ENCODE measurements at places on chromosomes 2 and 18.

DNA sequence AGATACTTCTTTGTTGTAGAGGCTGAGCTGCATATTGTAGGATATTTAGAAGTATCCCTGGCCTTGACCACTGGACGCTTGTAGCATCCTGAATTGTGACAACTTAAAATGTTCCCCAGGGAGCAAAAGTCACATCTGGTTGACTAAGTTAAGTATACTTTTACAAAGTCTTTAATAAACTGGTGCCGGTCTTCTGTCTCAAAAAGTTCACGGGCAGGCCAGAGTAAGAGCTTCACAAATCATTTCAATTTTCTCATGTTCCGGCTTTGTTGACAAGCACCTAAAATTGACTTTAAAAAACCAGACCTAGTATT is 18.4 kb downstream of the ATP8B1 start:
- DNase-seq, result no peak

- no peak for DNase-seq
Observed at GRCh38 chr2:219035942-219036341, 5.4 kb downstream of the CFAP65 start.

GRCh38 chr18:58276789-58277739 is 233.0 kb downstream of the NEDD4L start:
- DNase-seq, result no peak

- no peak for DNase-seq
Observed at GRCh38 chr2:241014764-241015163, 16.3 kb downstream of the SNED1 start.

GRCh38 chr2:27042159-27042661 is 9.3 kb upstream of the AGBL5 start:
- no peak for DNase-seq

- DNase-seq, result no peak
Observed at GRCh38 chr18:40017021-40017420, 1938.0 kb upstream of the PIK3C3 start.

DNA sequence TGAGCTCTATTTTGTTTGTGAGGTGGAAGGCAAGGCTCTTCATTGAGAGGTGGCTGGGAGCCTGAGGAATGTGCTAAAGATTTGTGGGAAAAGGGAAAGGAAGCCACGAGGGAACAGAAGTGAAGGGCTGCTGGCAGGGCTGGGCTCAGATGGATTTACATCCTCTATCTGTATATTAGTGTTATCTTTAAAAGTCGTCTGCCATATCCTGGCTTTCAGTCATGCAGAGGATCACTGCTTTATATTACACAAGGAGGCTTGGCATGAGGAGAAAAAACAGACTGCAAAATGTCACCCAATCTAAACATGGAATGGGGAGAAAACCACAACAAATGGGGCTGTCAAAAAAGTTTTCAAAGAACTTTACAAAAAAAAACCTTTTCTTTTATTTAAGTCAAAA is 434.4 kb downstream of the HRH4 start:
- no peak for DNase-seq

DNA sequence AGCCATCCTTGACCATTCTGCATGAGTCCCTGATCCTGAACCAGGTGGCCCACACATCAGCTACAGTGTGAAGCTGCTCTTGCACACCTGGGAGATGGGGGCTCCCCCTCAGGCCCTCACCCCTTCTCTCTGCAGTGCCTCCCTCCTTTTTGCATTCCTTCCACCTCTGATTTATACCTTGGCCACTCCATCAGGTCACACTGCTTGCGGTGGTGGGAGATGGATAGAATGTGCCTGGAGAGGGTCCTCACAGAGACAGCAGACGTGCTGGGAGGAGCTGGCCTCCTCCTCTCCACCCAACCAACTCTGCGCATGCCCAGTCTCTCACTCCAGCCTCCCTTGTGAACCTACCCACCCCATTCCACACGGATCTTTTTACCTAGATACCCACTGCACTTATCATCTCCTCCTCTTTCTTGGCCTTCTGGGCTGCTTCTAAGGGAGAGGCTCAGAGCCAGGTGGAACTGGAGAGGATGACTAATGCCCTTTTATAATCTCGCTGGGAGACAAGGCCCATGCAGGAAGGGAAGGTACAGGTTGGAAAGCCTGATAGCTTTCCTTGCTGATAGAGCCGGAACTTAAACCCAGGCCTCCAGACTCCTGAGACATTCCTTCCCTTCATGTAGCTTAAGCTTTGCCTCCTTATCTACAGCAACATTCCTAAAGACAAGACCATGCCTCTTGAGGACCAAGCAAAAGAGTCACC is 205.1 kb downstream of the ZBTB7C start:
- no peak for DNase-seq

DNA sequence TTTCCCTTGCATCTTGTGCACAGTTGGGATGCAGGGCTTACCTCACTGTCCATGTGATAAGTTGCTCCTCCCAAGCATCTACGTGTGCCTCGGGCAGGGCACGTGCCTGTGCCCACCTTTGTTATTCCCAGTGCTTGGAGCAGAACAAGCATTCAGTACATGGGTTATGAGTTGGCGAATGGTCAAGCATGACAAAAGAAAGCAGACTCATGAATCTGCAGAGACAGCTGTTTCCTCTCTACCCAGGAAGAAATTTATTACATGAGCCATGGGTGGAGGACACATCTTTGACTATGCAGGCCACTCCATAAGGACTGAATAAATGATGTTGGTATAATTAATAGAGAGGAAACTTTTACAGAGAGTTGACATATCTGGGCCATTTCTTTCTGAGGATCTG is 127.8 kb downstream of the TPGS2 start:
- DNase-seq, result no peak

DNA sequence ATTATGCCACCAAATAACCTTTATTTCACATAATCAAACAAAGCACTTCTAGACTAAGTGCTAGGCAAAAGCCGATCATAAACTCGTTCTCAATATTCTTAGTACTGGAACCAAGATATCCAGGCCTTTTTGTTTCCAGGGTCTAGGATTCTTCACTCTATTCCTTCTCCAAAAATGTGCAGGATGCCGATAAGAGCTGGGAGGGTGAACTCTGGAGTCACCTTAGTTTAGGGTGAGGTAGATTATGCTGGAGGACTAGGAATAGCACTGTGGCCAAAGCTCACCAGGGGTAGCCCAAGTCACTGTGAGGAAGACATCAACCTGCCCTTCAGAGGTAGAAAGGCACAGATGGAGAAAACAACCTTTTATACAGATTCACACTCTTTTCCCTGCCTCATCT is 37.3 kb downstream of the LONRF2 start:
- DNase-seq, result no peak

GRCh38 chr2:65605743-65606058 is 173.3 kb upstream of the SPRED2 start:
- DNase-seq, result no peak

DNA sequence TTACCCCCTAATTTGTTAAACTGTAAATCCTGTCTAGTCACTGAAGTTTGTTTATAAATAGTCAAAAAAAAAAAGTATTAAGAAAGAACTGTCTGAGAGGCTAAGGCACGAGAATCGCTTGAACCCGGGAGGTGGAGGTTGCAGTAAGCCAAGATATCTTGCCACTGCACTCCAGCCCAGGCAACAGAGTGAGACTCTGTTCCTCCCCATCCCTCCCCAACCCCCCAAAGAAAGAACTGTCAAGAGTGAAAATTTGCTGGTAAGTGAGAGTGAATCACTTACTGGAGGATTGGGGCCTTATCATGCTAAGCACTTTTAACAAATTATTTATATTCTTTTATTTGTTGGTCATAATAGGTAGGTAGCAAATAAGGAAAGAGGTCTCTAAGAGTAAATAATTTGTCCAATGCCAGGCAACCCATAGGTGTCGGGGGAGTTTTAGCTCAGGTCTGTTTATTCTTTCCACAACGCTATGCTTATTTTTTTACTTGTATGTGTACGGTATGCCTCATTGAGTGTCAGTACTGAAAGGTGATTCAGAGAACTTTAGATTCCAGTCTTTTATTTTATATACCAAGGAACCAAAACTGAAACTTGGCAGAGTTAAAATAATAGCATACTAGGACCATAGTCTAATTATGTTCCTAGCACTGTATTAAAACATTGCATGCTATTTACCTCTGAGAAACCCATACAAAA is 2.5 kb downstream of the TAF4B start:
- no peak for DNase-seq

GRCh38 chr2:42029171-42029570 is 18.6 kb upstream of the PKDCC start:
- no peak for DNase-seq

GRCh38 chr2:67462738-67463496 is 65.8 kb downstream of the ETAA1 start:
- DNase-seq, result no peak

- DNase-seq, result no peak
Observed at GRCh38 chr2:139867601-139868226, 1087.5 kb upstream of the NXPH2 start.

- DNase-seq, result no peak
Observed at GRCh38 chr2:40096360-40096759, 317.3 kb upstream of the THUMPD2 start.

- no peak for DNase-seq
Observed at GRCh38 chr18:50097702-50098101, 97.2 kb downstream of the MYO5B start.

DNA sequence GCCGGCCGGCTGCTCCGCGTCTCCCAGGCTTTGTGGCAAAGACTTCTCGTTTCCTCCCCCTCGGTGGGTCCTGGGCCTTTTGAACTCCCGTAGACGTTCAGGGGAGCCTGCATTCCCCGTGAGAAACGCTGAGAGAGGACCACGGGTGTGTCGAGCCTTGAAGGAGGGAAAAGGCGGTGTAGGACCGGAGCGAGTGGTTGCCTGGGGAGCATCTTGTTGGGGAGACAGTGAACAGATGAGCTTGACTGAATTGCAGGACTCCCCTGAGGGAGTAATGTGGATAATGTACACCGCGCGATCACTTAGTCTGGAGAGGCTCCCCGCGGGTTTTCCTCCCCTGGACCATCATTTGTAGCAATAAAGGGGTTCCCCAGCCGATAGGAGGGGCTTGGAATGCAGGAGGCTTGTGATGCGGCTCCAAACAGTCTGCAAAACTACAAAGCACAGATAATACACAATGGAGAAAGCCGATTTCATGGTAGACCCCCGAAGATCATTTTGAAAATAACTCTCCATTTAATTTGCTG is 769 bp downstream of the ALMS1 start:
- DNase-seq, result peak; percentile 51

DNA sequence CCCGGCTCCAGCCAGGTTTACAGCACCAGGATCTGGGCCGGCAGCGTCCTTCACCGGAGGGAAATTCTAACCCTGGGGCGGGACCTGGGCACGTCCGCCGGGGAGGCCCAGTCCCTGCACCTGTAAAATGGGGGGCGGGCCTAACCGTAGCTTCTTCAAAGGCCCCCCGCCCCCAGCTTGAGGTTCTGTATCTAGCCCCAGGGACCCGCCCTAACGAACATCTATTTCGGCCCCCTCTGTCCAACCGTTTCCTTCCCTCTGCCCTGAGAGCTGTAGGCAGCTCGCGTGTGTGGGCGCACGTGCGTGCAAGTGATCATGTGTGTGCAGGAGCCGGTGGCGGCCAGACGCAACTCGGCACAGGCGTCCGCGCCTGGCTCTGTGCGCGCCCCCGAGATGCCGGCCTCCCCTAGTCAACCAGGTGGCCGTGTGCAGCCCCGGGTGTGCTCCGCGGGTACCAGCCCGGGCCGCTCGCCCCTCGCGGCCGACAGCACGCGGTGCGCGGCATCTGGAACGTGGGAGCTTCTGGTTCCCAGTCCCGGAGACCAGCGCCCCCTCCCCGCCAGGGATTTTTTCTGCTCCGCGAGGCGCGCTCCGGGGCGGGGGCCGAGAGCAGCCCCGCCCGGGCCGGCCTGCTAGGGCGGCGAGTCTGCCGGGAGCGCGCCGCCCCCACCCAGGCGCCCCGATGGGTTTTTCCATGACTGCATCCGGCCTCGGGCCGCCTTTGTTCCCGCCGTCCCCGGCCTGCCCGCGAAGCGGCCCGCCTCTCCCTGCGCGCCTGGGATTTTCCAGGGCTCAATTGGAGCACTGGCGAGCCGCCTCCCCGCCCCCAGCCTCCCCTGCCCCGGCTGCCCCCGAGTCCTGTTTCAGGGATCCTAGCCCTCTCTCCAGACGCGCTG is 21.2 kb downstream of the TEX44 start:
- DNase-seq, result no peak

- DNase-seq, result no peak
Observed at GRCh38 chr2:238895361-238895882, 47.5 kb downstream of the TWIST2 start.

DNA sequence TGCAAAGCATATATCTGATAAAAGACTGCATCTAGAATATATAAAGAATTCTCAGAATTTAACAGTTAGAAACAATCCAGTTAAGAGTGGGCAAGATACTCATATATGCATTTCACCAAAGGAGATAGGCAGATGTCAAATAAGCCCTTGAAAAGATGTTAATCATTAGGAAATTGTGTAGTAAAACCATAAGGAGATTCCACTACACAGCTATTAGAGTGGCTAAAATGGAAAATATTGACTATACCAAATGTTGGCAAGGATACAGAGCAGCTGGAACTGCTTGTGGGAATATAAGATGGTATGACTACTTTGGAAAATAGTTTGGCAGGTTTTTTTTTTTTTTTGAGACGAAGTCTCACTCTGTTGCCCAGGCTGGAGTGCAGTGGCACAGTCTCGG is 59.5 kb downstream of the CAB39 start:
- no peak for DNase-seq

GRCh38 chr18:78378403-78378802 is 601.2 kb upstream of the SALL3 start:
- no peak for DNase-seq

- no peak for DNase-seq
Observed at GRCh38 chr18:26036635-26037034, 53.8 kb downstream of the SS18 start.

GRCh38 chr2:4964001-4964540 is 728.1 kb upstream of the SOX11 start:
- DNase-seq, result no peak

GRCh38 chr2:190255676-190256075 is 64.0 kb downstream of the HIBCH start:
- no peak for DNase-seq

DNA sequence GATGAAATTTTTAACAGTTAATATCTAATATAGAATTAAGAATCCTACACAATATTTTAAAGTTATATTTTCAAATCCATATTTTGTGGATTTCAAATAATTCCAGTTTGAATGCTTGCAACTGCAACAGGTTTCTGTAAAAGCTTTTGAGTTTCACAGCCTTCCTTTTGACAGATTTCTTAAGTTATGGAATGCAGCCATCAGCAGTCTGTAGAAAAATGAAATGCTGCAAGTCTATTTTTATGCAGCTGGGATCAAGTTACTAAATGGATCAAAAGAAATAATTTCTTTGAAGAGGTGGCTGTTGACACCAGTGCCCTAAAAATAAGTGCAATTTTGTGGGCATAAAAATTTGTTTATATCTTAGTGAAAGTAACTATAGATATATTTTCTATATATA is 657.2 kb downstream of the NRXN1 start:
- DNase-seq, result no peak

DNA sequence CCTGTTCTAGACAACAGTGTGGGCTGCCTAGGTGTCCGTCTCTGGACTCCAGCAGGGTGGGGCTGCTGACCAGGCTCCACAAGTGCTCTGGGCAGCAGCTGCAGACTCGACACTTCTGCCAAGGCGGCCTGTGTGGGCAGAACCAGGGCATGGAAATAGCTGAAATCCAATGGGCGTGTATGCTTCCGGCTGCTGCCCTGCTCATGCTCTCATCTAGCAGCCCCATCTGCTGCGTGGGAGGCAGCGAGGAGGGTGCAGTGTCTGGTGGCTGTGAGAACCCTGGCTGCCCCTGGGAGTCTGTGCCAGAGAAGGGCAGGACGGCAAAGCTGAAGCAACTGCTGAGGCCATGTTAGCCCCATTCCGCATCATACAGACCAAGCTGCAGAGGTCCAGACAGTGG is 174.9 kb downstream of the SOX11 start:
- DNase-seq, result no peak

GRCh38 chr2:234914371-234915154 is 37.3 kb upstream of the SH3BP4 start:
- no peak for DNase-seq

Data from NCI-H1092 treated with DMSO at 0.1 percent for 48 hours (cell line).